ENCODE measurements at places on chromosomes 11 and 22.

- no peak for DNase-seq
These were observed 32.9 kb downstream of the LRRC32 start for GRCh38 chr11:76637491-76638269.

DNA sequence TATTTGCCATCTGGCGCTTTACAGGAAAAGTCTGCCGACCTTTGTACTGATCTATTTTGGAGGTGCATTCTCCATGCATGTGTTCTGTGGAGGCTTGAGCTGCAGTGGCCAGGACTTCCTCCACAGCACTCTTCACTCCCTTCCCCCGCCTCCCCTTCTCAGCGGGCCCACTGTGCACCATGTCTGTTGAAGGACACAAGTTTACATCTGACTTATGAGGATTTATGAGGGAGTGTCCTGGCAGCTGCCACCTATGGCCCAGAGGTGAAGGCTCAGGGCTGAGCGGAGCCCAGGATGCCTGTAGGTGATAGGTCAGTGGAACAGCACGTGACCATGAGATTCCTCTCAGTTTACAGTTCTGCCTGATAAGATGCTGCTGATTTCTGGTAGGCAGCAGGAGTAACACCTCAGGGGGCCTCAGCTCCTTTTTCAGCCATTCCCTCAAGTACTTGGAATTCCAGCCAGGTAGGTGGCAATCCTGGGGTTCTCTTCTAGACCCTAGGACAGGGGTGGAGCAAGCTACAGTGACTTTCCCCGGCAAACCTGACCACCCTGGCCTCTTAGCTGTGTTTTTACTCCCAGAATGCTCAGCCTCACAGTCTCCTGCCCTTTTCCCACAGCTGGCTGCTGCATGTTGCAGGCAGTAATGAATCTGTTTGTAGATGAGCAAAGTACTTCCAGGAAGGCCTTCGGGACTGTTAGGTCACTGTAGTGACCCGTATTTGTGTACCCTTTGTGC lies 59.9 kb downstream of the PPFIBP2 start:
- no peak for DNase-seq

DNA sequence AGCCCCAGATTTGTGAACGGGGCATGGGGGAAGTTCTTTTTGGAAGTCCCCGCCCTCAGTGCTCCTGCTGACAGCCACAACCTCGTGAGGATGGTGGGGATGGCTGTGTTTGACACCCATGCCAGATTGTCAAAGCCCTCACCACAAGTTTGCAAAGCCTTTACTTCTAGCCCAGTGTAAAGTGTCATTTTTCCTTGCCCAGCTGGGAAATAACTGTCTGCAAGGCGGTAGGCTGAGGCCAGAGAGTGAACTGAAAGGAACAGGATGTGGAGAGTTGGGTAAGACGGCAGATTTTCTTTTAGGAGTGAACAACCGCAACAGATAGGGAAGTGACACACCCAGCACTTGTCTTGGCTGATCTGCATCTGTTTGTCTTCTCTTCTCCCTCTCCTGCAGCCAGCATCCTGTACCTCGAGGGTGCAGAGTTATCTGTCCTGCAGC lies 13.6 kb downstream of the IL17RA start:
- DNase-seq = no peak

DNA sequence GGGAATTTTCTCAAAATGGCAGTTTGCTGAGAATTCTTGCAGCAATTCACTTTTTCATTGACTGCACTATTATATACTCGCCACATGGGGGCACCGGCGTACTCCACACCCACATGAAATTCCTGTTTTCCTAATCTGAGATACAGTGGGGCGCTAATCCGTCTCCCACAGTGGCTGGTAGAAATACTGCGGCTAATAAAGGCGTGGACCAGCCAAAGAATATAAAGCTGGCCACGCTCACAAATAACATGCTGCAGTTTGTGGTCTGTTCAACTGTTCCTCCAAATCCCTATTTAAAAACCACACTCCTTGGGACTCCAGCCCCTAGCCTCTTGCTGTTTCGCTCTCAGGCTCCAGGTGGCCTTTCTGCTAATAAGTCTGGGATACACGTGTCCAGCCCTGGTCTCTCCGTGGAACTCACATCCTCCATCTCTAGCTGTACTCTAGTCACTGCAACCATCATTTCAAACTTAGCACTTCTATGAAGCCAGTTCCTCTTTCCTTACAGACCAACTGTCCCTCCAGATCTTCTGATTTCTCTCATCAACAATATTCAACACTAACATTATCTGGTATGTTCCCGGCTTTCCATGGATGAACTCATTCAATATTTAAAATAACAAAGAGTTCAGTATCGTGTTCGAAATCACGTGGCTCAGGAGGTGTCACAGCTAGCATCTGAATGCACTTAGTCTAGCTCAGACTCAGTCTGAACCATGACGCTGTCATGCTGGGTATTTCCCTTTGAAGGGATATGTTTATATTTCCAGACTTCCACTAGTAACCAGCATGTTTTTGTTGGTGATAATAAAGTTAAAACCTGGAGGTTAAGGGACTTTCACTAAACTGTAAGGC lies 22.0 kb downstream of the TBRG1 start:
- peak; percentile 41 for DNase-seq

- DNase-seq = no peak
These were observed 215.0 kb upstream of the E2F8 start for GRCh38 chr11:19455731-19456130.

DNA sequence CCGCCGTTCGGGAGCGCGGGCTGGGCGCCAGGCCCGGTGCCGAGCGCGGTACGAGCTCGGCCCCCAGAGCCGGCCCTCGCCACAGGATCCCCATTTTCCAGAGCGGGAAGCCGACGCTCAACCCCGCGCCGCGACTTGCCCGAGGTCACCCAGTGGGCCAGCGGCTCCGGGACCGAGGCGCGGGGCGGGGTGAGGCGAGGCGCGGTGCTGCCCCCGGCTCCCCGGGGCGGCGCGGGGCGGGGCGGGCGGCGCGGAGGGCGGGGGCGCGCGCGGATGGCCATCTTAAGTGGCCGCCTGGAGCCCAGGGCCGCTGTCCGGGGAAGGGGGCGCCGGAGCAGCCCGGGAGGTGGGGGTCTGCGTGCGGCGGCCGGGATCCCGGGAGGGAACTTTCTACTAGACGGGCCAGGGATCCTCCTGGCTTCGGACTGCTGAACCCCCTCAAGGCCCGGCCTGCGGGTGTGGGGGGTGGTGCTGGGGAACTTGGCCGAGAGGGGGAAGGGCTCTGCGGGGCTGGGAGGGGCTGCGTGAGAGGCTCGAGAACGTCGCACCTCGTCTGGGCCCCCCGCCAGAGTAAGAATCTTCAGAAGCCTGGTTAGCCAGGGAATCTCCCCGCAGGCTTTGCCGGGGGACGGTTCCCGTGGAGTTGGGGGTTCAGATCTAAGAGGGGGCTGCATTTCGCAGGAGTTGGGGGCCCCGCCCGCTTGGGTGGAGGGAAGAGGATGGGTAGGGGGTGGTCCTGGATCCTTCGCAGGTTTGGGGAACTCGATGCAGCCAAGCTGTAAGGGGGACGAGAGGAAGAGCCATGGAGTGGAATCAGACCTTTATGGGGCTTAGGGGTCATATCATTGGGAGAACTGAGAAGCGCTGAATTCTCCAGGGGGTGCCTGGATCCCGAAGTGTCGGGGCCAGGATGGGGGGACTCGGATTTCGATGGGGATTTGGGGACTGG lies 678 bp upstream of the INPPL1 start:
- DNase-seq = peak; percentile 52

- no peak for DNase-seq
These were observed 116.6 kb downstream of the TBC1D22A start for GRCh38 chr22:46879083-46879482.

DNA sequence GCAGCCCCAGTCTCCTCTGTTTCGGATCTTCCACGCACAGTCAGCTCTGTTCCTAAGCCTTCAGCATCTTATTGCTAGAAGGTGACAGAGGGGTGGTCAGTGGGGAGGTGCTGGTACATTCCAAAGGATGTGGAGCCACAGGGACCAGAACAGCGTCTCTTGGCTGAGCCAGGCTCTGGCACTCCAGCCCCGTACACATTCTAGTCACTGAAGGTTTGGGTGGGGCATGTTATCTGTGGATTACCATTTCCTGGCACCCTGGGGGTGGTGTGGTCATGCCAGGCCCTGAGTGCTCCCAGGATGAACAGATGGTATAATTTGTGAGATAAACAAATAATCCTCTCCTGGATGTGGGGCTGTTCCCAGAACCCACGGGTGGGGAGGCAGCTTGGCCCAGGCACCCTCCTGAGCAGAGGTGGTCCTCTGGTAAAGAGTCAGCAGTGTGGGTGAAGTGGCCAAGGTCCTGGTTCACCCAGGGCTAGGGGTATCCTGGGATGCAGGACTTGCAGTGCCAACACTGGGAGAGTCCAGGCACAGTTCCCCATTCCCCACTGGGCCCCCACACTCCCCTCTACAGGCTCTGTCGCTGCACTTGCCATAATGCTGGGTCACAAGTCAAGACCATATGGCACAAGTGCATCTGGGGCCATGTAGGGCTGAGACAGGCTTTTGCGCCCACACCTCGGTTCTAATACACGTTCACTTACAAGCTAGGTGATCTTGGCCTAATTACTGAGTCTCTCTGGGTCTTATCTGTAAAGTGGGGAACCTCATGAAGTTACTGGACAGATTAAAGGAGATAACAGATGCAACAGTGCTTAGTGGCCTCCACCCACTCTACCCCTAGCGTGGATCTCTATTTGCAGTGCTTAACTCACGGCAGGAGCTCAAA lies 33.0 kb downstream of the DKK3 start:
- no peak for DNase-seq

Measured in right renal pelvis (tissue), 4 donors.